SJCRH30 (cell line): ENCODE measurements at places on chromosomes 5 and 9. TPM values are rescaled to one million over a fixed set of nuclear protein-coding genes. Genes with fewer than 3 reads are reported as not detected.

LHFPL2 gene
- total RNA-seq, result 20.5 and 21.7 TPM in 2 replicates

LVRN gene
- total RNA-seq, result 0.53 TPM in 2 replicates

CDKN2B gene
- total RNA-seq, result 1.3 TPM in 2 replicates

DNA sequence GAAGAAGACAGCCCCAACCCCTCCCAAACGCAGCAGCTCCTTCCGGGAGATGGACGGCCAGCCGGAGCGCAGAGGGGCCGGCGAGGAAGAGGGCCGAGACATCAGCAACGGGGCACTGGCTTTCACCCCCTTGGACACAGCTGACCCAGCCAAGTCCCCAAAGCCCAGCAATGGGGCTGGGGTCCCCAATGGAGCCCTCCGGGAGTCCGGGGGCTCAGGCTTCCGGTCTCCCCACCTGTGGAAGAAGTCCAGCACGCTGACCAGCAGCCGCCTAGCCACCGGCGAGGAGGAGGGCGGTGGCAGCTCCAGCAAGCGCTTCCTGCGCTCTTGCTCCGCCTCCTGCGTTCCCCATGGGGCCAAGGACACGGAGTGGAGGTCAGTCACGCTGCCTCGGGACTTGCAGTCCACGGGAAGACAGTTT is 12.5 kb downstream of the QRFP start:
- DNase-seq, result no peak
